ENCODE measurements at places on chromosomes 3 and 15.

- DNase-seq, result no peak
These were observed 14.9 kb downstream of the ACOX2 start for GRCh38 chr3:58521917-58522631.

DNA sequence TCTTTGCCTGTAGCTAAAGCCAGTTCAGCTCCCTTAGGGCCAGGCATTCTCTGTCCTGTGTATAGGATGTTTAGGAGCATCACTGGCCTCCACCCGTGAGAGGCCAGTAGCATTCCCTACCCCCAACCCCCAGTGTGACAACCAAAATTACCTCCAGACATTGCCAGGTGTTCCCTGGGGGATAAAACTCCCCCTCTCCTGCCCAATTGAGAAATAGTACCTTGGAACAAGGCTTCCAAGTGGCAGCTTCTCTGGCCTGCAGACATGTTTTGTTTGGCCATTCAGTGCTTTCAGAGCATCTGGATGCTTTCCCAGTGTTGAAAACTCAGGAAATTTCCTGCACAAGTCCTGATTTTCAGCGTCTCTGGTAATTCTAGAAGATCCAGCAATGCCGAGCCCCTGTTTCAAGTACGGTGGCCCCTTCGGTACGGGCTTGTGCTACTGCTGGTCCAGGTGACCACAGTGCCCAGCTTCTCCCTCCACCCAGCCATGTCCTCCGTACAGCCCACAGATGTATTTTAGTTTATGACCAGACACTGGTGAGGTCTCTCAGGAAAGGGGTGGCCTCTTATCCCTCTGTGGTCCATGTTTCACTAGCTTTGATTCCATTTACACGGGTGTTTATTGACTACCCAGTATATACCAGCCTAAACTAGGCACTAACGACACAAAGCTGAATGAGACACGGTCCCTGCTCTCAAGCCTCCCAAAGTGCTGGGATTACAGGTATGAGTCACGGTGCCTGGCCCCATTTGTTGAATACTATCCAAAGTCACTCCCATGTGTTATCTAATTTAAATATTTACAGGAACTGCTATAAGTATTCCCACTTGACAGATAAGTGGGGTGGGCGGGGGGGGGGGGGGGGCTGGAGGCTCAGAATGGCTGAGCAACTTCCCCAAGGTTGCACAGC lies 125.4 kb upstream of the RAD18 start:
- no peak for DNase-seq

- DNase-seq, result no peak
These were observed 592.7 kb upstream of the NAALADL2 start for GRCh38 chr3:174266476-174266875.

DNA sequence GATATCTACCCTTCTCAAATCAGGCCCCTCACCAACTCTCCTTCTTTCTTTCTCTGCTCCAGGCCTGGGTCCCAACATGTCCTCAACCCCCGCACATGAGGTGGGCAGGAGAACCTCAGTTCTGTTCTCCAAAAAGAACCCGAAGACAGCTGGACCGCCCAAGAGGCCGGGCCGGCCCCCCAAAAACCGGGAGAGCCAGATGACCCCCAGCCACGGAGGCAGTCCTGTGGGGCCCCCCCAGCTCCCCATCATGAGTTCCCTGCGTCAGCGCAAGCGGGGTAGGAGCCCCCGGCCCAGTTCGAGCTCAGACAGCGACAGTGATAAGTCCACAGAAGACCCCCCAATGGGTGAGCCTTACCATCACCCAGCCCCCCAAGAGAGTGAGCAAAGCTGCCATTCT lies 5.6 kb upstream of the OGG1 start:
- DNase-seq, result no peak

DNA sequence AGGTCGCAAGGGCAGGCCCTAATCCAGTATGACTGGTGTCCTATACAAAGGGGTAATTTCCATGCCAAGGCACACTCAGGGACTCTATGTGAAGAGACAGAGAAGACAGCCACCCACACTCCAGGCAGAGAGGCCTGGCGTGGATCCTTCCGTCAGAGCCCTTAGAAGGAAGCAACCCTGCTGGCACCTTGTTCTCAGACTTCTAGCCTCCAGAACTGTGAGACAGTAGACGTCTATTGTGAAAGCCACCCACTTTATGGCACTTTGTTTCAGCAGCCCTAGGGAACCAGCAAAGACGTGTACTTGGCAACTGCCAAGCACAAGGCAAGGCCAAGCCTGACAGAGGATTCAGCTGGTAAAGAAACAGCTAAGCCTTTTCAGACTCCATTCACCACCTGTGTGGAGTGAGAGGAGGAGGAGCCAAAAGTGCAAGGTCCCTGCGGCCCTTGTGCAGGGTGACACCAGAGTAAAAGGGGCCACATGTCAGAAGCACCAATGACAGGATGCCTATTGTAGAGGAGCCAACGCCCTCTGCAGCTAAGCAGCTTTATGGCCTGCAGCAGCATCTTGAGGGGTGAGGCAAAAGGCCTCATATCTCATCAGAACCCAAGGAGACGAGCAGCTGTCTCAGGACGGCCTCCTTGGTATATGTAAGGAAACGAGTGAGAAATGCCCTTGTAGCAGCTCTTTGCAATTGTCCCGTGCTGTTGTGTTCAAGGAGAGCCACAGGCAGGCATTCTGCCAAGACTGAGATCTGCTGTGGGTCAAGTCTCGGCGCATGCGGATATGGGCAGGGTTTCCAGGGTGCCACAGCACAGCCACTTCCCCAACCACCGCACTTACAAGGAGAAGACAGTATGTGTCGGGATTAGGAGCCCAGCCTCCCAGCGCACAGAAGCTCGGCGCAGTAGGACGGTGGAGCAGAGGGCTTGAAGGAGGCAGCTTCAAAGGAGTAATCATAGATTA lies 121.5 kb upstream of the LIPC start:
- DNase-seq, result no peak

GRCh38 chr15:81813215-81813614 lies 232.6 kb downstream of the MEX3B start:
- DNase-seq, result no peak

DNA sequence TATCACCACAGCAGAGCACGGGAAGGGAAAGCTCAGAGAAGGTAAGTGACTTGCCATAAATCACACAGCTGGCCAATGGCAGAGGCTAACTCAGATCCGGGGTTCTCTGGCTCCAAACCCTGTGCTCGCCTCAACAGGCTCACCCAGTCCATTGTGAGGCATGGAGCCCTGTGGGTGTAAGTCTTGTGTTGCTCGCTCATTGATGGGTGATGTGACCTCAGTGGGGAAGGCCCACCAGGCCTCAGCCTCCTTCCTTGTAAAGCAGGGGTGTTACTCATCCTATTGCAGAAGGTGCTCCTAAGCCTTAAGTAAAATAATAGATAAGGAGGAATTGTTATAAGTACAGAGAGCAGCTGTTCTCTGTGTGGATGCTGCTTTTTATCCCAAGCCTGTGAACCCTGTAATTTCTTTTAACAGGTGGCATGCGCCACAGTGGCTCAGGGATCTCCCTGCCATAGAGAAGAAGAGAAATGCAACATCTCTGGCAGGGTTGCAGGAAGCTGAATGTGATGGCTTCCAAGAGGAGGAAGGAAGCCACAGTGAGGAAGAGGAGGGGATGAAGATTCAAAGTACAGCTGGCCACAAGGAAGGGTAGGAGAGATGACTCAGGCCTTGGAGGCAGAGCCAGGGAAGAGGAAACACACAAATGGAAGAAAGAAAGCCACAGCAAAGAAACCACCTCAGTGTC lies 30.9 kb upstream of the SPSB4 start:
- DNase-seq, result no peak

GRCh38 chr3:118990823-118991560 lies 43.7 kb downstream of the IGSF11 start:
- no peak for DNase-seq

DNA sequence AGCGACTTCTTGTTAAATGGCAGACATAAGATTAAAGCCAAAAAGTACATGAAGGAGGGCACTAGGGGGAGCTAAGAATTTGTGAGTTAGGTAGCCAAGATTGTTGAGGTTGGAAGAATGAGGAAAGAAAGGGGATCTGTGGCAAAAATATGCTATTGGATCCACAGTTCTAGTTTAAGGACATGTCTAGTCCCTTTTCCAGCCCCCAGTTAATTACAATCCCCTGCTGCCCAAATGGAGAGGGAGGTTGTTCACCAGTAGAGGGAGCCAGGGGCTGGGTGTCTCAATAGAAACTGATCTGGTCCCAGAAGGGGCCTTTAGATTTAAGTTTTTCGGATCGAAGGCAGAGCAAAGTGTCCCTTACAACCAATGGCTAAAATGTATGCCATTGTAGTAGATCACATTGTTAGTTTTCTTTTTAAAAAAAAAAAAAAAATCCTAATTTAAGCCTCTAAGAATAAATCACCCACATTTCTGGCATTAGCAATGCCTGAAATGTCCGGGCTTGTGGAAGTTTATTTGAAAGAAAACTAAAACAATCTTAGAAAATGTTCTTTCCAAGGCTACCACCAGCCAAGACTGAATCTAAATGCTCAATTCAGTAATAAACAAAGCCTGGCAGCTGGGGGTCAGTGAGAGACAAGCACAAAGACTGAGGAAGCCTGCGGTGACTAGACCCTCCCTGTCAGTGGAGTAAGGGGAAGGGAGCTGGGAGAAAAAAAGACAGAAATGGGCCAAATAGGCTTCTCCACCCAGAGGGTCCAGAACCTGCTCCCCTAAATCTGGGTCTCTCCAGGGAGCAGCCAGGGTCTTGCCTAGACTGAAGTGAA lies 7.1 kb downstream of the COL8A1 start:
- no peak for DNase-seq

GRCh38 chr3:51703068-51703760 lies 3.7 kb upstream of the GRM2 start:
- no peak for DNase-seq

GRCh38 chr3:179166561-179167201 lies 18.5 kb downstream of the PIK3CA start:
- no peak for DNase-seq

DNA sequence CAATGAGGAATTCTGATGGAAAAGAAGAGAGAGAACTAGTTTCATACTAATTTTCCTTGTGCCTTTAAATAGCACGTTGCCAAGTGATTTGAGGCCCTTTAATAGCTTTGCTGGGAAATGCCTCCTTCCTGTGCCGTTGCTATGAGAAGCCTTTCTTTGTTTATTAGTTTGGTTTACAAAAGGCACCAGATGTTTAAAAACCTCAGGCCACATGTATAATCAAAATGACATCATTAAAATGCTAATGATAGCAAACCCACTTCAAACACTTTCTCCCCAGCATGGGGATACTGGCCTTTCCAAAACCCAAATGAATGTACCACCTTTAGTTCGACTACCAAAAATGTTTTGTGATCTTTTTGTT lies 50.0 kb upstream of the TBC1D23 start:
- no peak for DNase-seq

GRCh38 chr15:29528276-29528675 lies 258.7 kb upstream of the NSMCE3 start:
- DNase-seq, result no peak

DNA sequence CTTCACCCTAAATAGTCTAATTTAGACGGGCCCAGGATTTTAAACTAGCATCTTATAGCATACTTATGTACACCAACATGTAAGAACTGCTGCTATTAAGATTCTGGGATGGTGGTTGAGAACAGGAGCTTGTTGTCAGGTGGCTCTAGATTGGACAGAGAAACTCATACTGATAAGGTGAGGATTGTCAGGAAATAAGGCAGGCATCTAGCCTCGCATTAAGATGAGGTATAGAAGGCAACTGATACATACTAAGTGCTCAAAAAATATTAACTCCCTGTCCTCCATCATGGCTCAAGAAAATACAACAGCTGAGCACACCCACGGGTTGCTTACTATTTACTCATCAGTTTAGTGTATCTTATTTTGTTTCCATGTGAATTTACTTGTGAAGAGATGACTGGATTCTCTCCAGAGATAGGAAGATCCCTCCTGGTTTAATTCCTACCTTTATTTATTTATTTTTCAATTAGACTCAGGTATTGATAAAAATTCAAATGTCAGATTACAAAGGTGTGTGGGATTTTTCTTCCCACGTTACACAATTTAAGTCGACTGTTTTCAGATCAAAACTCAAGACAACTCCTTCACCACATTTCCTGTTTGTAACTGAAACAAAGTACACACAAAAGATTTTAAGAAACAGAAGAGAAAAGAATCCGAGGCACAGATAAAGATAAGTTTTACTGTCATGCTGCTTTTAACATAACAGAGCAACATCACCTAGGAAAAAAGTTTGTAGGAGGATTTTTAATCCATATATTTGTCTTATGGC lies at the start of gene TRAT1:
TSS of gene TRAT1 (plus strand) at position 664 of the 775 bp plus-strand sequence. CDS start 142 bp downstream, outside the sequence.
- no peak for DNase-seq

DNA sequence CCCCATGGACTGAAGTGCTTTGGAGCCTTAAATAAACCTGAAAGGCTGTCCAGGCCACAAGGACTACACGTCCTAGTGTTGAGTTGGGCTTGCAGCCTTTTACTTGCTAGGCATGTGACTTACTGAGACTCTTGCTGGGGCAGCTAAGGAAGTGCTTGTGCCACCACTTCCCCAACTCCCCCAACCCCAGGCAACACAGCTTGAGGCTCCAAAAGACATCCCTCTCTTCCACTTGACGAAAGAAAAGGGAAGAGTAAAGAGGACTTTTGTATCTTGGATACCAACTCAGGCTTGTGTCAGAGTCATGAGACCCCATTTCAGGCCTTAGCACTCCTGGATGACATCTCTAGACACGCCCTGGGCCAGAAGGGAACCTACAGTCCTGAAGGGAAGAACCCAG lies 109.8 kb downstream of the XRN1 start:
- DNase-seq, result no peak

GRCh38 chr3:58355179-58355578 lies 22.5 kb downstream of the PXK start:
- no peak for DNase-seq

DNA sequence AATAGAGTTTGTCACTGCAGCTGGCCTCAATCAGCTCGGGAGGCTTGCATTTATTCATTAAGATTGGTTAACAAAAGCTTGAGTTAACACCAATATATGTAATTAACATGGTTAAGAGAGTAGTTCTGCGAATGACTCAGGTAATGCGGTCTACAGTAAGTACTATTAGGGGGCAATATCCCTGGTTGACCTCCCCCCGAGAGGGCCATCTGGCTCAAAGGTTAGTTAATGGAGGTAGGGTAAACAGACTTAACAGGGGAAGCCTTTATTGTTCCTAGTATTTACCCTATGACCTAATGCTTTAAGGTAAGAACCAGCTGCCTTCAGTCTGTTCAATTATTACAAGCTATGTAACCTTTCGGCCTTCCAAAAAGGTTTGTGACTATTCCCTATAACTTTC lies 403.3 kb upstream of the SGO1 start:
- DNase-seq, result no peak

DNA sequence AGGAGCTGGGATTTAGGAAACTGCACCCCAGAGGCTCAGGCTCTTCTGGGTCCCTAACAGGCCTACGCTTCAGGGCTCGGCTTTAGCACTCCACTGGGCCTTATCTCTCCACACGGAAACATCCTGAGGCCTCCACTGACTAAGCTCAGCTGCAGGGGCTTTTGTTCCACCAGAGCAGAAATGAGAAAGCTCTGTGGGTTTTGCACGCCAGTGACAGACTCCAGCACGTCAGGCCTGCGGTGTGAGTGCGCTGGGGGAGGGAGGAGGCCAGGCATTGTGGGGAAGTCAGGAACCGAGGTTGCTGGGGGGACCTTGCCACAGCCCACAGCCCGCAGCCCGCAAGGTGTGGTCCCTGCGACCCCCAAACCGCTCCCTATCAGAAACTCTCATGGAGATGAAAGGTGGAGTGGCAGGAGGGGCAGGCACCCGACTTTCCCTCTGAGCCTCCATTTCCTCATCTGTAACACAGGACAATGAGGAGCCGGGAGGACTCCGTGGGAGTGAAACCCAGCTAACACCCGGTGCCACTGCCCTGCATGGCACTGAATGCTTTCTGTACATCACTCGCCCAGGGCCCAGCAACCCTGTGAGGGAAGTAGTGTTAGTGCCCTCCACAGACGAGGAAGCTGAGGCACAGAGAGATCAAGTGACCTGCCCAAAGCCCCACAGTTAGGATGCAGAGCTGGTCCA lies 106.5 kb downstream of the TPRA1 start:
- no peak for DNase-seq

Measured in 8988T (cell line).